ENCODE measurements at places on chromosomes 1 and 21.

DNA sequence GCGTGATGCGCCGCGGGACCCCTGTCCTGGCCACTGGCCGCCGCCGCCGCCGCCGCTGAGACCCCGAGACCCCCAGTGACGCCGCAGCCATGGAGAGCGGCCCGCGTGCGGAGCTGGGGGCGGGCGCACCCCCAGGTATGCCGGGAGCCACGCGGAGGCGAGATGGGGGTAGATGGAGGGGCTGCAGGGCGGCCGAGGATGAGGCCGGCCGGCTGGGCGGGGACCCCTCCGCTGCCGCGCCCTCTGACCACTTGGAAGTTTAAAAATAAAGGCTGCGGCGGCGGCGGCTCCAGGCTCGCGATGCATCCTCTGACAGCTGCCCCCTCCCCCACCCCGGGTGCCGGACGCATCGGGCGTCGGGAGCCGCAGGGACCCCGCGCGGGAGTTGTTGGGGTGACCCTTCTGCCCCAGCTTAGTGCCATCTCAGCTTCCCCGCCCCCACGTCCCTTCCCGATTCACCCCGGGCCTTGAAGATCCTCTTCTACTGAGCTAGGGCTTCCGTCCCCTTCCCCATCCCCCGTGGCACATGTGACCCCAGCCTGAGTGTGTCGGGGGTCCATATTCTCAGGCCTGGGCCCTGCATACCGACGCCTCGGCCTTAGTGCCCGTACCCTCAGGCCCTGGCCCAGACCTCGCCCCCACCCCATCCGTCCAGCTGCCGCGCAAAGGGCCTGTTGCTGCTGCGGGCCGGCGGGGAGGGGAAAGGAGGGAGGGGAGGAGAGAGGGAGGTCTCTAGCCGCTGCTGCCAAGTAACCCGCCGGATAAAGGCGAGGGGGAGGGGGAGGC is 562 bp downstream of the MAP7D1 start:
- DNase-seq: peak; percentile 44

DNA sequence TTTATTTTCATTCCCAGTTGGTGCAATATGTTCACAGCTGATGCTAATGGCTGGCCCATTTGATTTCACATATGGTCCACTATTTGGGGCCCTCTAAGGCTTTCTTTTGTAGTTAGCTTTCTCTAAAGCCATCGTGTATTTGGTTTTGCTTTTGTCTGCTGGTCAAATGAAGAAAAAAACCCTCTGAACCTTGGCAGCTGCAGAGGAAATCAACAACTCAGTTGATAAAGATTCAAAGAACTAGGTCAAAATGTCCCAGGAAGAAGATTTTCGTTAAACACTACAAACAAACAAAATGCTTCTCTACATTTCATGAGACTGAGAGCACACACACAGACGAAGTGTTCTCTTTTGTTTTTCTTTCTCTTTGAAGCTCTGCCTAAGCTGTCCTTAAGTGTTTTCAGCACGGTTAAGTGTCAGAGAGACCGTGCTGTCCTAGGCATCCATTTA is 655.0 kb downstream of the RWDD3 start:
- no peak for DNase-seq

DNA sequence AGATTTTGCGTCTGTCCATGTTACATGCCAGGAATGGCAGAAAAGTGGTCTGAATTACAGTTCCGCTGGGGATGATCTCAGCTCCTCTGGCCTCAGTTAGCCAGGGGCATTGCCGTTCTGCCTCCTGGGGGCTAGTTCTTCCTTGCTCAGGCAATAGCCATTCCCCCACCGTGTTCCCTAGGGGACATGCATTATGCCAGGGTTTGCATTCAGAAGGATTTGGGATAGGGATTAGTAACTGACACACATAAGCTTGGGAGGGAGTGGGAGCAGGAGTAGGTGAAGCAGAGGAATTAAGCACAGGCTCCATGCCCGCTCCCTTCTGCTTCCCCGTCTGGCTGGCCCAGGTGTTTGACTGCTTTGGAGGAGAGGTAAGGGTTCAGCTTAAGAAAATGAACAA is 12.7 kb downstream of the LRRC71 start:
- DNase-seq: no peak

DNA sequence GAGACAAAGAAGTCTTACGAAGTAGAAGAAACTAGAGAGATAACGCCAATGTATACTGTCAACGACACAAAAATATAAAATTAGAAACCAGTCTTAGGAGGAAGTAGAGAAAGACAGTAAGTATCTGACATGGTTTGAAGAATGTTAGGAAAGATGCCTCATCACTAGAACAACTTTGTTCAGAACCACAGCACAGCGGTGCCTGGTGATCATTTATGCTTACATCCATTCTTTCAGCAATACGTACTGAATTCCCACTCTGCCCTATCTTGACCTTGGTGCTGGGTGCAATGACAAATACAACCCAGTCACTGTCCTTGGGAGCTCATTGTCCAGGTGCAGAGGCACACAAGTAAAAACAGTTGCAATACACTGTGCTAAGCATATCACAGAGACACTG is 104.4 kb downstream of the TM2D1 start:
- no peak for DNase-seq

DNA sequence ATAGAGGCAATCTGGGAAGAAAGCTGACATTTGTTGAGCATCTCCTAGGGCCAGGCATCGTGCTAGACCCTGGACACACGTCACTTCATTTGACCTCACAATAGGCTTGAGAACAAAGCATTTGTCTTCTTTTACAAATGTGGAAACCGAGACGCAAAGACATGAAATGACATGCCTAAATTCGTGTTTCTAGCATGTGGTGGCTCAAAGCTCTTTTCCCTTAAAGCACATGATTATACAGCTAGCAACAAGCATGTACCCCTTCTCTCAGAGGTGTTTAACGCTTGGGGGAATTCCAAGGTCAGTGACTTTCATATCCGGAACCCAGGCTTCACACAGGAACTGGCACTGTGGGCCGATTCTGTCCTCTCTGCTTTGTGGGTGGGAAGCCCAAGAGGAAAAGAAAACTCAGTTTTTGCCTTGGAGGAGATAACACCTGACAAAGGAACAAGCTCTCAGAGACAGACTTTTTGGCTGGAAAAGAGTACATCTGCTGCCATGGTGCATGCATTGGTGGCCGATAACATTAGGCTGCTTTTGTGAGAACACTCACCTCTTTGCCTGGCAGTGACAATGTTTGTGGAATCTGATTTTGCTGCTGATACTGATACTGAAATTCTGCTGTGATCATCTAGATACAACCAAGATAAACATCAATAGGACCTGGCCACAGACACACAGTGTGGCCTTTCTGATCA is 15.4 kb upstream of the CD2 start:
- peak; percentile 64 for DNase-seq

DNA sequence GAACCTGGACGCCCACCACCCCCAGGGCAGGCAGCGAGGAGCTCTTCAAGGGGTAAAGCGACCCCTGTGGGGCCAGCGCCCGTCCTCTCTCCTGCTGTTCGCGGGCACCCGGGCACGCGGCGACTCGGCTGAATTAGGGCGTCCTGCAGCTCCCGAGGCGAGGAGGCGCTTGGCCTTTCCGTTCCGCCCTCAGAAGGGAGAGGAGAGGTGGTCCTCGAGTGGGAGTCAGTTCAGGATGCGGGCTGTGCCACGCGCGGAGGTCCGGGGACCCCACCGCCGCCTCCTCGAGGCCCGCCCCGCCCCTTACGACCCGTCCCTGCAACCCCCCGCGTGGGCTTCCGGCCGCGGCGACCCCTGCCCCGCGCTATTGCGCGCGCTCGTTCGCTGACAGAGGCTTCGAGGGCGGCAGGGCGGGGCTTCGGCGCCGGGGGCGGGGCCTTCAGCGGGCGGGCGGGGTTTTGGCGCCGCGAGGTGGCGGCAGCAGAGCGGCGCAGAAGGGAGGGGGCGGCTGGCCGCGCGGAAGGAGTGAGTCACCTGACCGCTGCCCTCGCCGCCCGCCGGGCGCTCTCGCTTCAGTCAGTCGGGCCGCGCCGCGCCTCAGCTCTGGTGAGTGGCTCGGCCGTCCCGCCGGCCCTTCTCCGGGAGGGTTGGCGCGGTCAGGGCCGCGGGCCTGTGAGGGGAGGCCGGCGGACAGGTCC is at the start of gene BACH1:
BACH1 (plus strand) TSS at position 575 of the 698 bp plus-strand sequence. CDS start 22,359 bp downstream, outside the sequence.
- peak; percentile 69 for DNase-seq

GRCh38 chr21:19640964-19641363 is 1237.4 kb upstream of the TMPRSS15 start:
- no peak for DNase-seq

DNA sequence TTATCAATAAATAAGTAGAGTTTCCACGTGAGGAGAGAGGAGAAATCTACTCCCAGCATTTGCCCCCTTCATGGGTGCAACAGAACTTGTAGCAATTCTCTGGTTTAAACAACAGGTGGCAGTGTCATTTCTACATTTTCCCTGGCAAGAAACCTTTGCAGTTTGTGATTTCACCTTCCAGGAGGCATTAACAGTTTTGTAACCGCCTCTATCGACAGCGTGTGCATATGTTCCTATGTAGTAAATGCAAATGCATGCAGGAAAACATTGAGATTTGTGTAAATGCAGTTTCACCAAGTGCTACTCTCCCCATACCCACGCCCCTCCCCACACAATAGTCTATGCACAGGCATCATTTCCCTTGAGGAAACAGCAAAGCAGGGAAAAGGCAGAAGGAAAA is 494.7 kb downstream of the SMYD3 start:
- DNase-seq: no peak

DNA sequence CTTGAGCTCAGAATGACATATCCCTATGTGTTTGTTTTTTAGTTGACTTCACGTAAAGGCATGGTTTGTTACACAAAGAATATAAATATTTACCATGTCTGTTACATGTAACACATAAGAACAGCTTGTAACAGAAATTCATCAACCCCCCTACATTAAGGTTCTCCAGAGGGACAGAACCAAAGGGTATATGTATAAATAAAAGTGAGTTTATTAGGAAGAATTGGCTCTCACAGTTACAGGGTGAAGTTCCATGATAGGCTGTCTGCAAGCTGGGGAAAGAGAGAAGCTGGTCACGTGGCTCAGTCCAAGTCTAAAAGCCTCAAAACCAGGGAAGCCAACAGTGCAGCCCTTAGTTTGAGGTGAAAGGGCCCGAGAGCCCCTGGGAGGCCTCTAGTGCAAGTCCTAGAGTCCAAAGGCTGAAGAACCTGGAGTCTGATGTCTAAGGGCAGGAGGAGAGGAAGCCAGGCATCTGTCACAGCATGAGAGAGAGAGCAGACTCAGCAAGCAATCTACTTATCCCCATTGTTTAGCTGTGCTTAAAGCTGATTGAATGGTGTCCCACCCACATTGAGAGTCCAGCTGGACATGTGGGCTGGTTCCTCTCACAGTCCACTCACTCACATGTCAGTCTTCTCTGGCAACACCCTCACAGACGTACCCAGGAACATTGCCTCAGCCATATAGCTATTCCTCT is 15.8 kb downstream of the THRAP3 start:
- no peak for DNase-seq

- DNase-seq: no peak
These were observed 20.7 kb upstream of the RGS1 start for GRCh38 chr1:192554904-192555303.

DNA sequence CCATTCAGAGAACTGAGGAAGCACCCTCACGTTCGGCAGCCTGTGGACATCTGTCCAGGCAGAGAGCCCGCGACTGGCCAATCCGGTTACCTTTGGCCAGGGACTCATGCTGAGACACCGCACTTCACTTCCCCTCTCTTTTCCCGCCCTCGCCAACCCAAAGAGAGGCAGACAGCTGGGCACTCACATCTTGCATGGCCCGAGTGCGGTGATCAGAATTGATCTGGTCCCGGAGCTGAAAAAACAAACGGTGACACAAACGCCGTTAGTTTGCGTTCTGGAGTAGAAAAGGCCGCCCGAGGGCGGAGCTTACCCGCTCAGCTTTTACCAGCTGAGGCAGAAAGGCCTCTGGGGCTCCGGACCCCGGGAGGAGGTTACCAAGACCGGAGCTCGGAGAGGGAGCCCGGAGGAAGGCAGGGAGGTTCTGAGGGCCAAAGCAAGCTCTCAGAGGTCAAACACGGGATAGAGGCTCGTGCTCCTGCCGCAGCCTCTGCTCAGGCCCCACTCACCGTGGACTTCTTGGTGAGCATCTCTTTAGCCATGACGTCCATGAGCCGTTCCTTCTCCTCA is 376 bp downstream of the SF3A3 start:
- DNase-seq: no peak

GRCh38 chr21:41557884-41558283 is 49.9 kb upstream of the TMPRSS2 start:
- DNase-seq: no peak

- DNase-seq: no peak
These were observed 38.5 kb upstream of the BCL9 start for GRCh38 chr1:147502760-147503159.

DNA sequence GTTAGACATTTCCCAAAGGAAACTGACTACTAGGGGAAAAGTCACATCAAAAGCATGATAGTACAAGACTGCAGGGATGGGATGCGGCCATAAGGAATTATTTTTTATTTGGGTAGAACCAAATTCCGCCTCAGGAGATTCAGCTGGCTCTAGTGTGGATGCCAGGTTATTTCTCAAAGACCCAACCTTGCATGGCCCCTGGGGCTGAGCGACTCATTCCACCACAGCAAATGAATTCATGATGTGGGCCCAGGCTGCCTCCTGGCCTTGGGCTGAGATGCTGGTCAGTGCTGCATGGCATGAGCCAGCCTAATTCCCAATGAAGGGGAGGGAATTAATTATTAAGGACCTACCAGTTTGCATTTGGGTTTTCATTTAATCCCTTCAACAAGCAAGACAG is 11.8 kb downstream of the TMEM35B start:
- no peak for DNase-seq

- no peak for DNase-seq
These were observed 2.1 kb upstream of the S100A9 start for GRCh38 chr1:153355445-153356071.

DNA sequence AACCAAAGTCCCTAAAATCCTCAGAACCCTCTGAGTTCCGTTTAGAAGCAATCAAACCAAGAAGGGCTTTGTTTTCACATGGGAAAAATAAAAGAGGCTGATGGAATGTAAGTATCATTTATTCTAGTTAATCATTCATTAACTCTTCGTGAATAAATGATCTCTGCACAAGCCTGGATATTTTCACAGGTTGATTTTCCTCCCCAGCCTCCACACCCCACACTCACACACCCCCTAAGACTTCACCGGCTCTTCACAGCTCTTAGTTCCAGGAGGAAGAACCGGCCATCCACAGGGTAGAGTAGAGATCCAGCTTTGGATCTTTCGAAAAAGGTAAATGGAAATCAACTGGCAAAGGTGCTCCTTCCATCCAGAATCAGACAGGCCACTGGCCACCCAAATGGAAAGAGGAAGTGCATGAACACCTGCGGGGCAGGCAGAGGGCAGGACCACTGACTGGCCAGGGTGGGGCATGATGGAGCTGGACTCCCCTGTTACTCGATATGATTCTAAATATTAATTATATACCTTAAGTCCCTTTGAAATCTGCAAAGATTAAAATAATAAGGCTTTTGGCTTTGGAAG is 10.0 kb downstream of the C1orf198 start:
- DNase-seq: no peak

DNA sequence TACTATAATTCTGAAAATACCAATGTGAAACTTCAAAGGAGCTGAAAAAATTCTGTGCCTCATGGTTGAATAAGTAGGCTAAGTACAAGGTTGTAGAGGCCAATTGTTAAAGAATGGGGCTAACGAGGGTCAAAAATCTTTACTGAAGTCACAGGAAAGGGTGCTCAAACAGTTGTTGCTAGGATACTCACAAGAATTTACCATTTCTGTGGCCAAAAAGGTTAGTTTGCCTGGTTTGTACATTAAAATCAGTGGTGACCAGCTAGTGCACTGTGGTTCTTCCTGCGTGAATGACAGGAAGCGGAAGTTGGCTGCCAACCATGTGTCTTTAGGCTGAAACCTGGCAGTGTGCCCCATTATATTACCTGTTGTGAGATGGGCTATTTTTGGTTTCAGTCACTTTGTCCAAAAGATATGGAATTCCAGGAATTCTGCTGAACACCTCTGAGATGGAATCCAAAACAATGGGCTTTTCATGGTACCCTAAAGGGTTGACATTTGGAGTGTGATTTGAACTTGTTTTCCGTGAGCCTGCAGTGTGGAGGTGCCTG is 13.5 kb downstream of the MAP3K21 start:
- no peak for DNase-seq

Measured in stimulated activated CD8-positive, alpha-beta memory T cell treated with anti-CD3 and anti-CD28 coated beads, Interleukin-7, amount 100 ng/mL, for 4 hours (primary cell).